ENCODE measurements at places on chromosomes 1 and 21. TPM values are rescaled to one million over a fixed set of nuclear protein-coding genes. Genes with fewer than 3 reads are reported as not detected.

- H3K27ac ChIP-seq = no peak overlapping the region
- H3K27me3 ChIP-seq = no peaks in the 10 kb centered on the region
- DNase-seq = no peak
- H3K4me1 ChIP-seq = no peaks in the 10 kb centered on the region
- H3K36me3 ChIP-seq = no peaks in the 10 kb centered on the region
- no peak overlapping the region for H3K4me3 ChIP-seq
Measured at GRCh38 chr1:15820478-15820877, 13.0 kb upstream of the UQCRHL start.

The KRTAP19-3 gene
- total RNA-seq = not detected

GRCh38 chr1:186009039-186009737, 275.0 kb downstream of the HMCN1 start:
- no peak overlapping the region for H3K27ac ChIP-seq
- DNase-seq = no peak
- no peaks in the 10 kb centered on the region for H3K36me3 ChIP-seq

DNA sequence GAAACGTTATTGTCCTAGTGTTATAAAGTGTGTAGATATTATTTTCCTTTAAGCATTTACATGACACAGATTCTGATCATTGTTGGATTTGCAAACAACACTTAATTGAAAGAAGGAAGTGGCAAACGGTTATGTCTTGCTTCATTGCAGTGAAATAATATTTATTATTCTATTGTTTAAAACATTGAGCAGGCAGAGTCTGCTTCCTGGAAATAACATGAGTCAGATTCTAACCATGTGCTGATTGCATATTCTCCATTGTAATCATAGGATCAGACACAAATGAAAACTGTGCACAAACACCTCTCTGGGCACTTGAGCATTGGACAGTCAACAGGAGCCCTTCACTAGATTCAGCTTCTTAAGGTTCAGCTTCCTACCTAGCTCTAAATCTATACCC, 46.8 kb upstream of the USP25 start:
- DNase-seq = no peak
- H3K4me3 ChIP-seq = no peak overlapping the region
- no peaks in the 10 kb centered on the region for H3K27me3 ChIP-seq
- H3K27ac ChIP-seq = no peak overlapping the region
- H3K36me3 ChIP-seq = no peaks in the 10 kb centered on the region
- no peaks in the 10 kb centered on the region for H3K4me1 ChIP-seq

DNA sequence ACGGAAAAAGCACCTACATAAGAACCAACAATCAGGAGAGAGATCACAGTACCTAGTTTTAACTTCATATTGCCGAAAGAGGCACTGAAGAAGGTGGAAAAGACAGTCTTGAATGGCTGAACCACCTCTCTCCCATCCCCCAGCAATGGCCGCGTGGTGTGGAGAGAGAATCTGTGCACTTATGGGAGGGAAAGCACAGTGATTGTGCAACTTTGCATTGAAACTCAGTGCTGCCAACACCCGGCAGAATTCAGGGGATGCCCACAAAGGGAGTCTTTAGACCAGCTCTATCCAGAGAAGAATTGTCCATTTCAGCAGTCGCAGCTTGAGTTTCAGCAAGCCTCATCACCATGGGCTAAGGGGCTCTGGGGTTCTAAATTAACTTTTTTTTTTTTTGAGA, 186.3 kb upstream of the USP25 start:
- H3K27me3 ChIP-seq = no peaks in the 10 kb centered on the region
- no peaks in the 10 kb centered on the region for H3K36me3 ChIP-seq
- H3K4me3 ChIP-seq = no peak overlapping the region

All from thymus (tissue), 14 donors.